ENCODE measurements at places on chromosomes 2 and 18. TPM values are rescaled to one million over a fixed set of nuclear protein-coding genes. Genes with fewer than 3 reads are reported as not detected.

RTP5 gene
- not detected for total RNA-seq

SEPTIN10 gene
- total RNA-seq, result 12.3 TPM

MC4R gene
- total RNA-seq, result not detected

DSG1 gene
- not detected for total RNA-seq
